ENCODE measurements at places on chromosomes 2 and 18.

- DNase-seq: no peak
Measured at GRCh38 chr18:32435631-32436500, 34.8 kb downstream of the GAREM1 start.

DNA sequence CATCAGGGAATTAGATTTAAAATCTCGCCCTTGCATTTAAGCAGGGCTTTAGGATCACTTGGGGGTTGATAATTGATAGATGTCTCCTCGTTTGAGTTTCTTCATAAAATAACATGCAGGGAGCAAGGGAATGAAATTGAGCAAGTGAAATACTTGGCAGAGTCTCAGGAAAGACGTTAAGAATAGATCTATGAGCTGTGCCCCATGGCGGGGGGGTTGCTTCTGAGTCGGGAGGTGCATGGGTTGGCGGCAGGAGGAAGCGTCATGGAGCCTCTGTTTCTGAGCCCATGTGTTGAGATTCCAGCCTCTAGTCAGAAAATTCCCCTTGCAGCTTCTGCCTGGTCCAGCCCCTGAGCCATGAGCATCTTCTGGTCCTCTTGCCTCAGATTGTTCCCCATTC, 82.0 kb downstream of the APOB start:
- no peak for DNase-seq

DNA sequence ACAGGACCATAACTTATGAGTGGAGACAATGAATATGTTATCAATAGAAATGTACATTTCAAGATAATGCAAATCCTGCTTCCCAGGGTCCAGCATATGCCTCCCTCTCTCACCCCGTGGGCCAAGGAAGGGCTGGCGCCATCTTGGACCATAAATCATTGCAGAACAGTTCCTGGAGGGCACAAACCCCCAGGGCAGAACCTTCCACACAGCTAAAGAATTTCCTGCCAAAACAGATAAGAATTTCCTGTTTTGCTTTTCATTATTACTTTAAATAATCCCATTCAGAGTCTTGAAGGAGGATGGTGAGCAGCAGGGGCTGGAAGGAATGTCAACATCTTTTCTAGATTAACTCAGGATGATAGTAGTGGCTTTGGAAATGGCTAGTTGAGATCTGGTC, 53.7 kb downstream of the EHD3 start:
- peak; percentile 44 for DNase-seq

DNA sequence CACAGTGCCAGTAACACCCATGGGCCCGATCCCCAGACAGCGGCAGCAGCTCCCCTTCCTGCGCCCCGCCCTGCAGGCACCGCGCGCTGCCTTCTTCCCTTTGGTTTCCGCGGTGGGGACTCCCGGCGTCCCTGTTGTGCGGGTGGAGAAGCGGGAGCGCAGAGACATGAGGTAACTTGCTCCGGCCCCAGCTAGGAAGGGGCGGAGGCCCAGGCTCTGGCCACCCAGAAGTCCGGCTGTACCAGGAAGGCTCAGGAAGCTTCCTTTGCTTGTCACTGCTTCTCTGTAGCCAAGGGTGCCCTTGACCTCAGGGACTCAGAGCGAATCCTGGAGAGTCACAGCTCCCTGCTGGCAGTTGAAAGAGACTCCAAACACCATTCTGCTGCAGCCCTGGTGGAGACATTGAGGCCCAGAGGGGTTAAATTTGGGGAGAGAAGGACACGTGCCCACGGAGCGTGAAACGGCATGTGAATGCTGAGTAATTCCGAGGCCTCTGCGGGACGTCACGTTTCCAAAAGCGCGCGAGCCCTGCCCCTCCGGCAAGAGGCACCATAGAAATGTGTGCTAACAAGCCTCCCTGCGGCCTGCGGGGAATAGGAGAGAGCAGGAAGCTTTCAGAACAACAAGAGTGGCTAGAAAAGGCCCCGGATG, 6.7 kb upstream of the ADCY3 start:
- DNase-seq: no peak

GRCh38 chr2:223697892-223698645, 95.9 kb upstream of the SCG2 start:
- no peak for DNase-seq

DNA sequence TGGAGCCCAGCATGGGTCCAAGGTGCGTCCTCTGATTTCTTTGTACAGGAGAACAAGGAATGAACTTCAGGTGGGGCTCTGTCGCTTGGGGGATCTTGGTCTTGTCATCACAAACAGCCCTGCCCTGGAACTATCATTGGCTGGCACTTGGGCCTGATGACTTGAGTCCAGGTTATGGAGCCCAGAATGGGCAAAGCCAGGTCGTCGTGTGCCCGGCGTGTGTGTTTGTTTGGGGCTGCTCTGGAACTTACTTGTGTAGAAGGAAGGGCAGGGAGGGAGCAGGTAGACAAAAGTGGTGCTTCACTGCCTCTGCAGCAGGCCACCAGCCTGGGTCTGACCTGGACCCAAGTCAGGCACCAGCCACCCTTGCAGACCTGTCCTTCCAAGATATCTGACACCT, 306.3 kb upstream of the HS6ST1 start:
- DNase-seq: no peak

- no peak for DNase-seq
Measured at GRCh38 chr2:9258953-9259399, 52.4 kb downstream of the ASAP2 start.

GRCh38 chr2:162245061-162245460, 1.8 kb upstream of the FAP start:
- DNase-seq: no peak

DNA sequence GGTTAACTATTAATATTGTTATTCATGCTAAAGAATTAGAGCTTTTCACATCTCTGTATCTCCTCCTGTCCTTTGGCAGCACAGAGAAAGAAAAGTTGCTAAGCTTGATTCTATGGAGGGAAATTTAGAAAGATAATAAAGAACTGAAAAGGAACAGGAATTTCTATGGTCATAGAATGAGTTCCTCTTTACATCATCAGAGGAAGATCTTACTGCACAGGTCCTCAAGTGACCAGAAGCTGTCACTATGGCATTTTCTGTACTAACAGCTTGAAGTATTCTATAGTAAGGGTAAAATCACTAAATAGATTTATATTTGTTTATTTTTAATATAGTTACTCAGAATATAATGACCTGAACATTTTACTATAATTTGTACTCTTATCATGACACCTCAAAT, 6.0 kb upstream of the PRKD3 start:
- DNase-seq: no peak

DNA sequence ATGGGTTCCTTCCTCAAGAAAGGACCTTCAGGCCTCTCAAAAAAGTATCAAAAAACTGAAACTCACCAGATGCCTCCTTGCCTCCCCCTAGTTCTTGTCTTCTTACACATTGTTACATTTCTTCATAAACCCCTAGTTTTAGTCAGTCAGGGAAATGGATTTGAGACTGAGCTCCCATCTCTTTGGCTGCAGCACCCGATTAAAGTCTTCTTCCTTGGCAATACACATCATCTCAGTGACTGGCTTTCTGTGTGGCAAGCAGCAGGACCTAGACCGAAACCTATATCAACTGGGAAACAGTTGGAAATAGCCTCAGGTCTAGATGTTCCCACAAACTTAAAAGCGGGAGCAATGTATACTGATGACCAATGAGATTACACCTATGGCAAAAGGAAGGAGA, 512.2 kb upstream of the PKDCC start:
- DNase-seq: no peak

- DNase-seq: no peak
Measured at GRCh38 chr2:217142649-217143266, 282.9 kb upstream of the TNP1 start.

DNA sequence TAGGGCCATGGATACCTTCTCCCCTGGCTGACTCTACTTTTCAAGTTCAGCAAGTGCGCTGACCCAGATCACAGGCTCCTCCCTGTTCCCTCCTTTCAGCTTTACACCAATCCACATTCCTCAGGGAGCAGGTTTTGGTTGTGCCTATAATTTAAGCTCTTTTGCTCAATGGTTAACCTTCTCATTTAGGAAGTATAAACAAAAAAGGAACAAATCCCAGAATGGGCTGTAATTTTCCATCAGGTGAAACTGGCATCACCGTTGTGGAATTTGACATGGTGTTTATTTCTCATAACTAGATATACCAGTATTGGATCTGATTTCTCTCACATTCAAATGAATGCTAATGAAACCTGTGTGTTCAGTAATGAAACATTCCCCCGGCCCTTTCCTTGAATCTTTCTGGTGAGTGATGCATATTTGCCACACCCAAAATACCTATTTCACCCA, 13.6 kb downstream of the STRN start:
- no peak for DNase-seq

DNA sequence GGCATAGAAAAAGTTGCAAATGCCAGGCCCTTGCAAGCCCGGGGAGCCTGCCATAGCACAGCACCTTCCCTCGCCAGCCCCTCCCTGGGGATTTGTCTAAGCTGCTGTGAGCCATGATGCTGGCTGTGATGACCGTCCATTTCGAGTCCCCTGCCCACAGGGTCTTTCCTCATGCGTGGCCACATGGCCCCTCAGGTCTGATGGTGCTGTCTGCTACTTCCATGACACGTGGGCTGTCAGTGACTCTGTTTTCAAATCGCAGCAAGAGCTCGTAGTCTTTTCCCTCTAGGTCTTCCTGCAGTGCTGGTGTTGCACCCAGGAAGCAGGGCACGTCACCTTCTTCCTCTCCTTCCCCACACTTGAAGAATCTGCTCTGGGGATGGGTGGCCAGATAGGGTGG, 15.5 kb upstream of the GNAL start:
- no peak for DNase-seq

DNA sequence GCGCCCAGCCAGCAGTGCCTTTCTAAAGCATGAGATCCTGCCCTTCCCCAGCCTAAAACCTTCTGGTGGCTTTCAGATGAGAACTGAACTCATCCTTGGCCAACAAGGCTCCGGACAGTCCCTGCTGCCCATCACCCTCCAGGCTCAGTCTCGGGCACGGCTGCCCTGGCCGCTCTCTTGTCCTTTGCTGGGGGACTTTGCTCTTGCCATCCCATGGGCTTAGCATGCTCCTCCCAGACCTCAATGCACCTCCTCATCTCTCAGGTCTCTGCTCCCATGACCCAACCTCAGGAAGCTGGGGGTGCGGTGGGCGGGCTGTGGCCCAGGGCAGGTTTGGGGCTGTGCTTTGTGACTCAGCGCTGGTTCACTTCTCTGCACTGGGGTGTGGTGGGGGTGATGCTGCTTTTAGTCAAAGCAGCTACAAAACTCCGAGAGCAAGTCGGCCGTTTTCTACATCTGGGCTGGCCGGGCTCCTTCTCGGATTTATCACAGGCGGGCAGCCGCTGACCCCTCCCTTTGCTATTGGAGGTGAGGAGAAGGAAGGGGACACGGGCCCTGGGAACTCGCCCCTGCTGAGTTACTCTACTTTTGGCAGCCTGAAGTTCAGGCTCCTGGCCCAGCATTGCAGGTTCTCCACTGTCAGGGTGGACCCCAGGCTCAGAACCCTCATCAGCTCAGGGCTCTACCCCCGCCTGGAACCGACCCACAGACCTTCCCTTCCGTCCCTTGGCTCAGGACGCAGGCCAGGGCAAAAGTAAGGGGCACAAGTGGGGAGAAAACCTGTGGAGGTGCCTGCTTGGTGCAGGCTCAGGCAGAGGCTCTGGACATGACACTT, 90.6 kb upstream of the TAF1B start:
- no peak for DNase-seq

- no peak for DNase-seq
Measured at GRCh38 chr2:168044176-168044575, 203.2 kb downstream of the STK39 start.

- no peak for DNase-seq
Measured at GRCh38 chr2:181169503-181169902, 189.1 kb downstream of the UBE2E3 start.

GRCh38 chr2:201237486-201238123, 22.7 kb upstream of the CASP8 start:
- DNase-seq: no peak

GRCh38 chr2:105380432-105381100, 18.3 kb downstream of the FHL2 start:
- no peak for DNase-seq

- DNase-seq: peak; percentile 98
Measured at GRCh38 chr2:27954771-27955383, 64.3 kb downstream of the BABAM2 start.

DNA sequence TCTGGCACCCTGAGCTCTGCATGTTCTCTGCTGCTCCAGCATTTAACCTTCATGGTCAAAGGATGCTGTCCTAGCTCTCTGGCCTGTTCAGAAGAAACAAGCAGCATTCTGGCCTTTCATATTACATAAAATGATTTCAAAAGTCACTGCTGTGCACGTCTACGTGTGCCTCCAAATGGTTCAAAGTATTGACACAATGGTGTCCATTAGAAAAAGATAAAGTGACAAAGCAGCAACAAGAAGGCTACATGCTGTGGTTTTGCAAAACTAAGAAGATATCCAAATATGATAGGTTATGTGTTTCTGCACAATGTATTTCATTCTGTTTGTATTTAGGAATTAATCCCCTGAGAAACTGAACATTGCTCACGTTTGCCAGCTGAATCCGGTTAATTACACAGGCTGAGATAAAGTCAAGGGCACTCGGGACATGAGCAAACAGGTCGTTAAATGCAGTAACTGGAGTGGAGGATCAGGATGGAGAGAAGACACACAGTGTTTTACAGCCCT, 258.5 kb downstream of the DOK6 start:
- DNase-seq: no peak

DNA sequence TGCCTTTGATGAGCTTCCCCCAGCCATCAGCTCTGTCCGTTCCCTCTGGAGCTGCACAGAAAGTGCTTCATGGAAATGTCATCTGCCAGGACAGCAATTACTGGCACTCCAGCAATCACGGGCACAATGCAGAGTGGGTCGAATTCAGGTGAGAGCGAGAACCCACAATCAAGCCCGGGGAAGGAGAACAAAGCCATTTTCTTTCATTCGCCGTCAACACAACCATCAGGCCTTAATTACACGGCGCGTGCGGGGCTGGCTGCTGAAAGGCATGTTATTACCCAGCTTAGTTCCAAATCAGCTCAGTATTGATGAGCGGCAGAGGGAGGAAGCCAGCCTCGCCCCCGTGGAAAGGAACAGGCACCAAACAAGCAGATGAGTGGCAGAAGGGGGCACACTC, 143.9 kb downstream of the MYT1L start:
- no peak for DNase-seq

DNA sequence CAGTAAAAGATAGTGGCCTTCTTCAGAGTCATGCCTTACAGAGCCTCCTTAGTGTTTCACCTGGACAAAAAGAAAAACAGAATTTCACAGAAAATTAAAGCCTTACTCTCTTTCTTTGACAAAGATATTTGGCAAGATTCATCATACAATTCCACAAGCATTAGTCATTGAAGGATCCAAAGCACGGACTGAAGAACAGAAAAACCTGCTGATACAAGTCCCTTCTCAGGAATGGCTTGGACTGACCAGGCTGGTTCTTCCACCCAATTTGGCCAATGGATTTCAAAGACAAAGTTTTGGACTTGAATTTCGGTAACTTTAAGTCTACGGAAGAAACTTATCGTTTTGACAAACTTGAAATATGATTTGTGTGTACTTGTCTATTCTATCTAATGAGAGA, 39.1 kb upstream of the GALNT3 start:
- DNase-seq: no peak

DNA sequence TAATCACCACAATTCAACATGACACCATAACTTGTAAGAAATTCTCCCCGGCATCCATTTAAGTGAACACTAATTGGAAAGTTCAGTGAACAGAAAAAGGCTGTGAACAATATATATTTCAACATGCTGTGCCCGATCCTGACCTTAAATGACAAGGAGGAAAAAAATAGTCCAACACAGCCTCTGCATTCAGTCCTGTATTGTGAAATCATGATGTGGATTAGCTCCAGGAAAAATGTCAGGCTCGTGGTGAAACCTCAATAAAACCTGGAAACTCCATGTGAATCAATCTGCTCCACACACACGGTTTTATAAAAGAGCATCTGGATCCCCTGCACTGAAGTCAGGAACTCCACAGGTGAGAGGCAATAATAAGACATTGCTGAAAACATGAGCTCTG, 145.4 kb upstream of the SPOPL start:
- peak; percentile 62 for DNase-seq
